Purkinje cell (primary cell): ENCODE measurements at places on chromosomes 11 and 22. TPM values are rescaled to one million over a fixed set of nuclear protein-coding genes. Genes with fewer than 3 reads are reported as not detected.

The ATG2A gene
- 0.70 and 0.73 TPM in 2 replicates for polyA plus RNA-seq

The SMIM35 gene
- polyA plus RNA-seq = not detected in 2 replicates

The MCAT gene
- 11.2 and 16.9 TPM in 2 replicates for polyA plus RNA-seq

The LIMK2 gene
- 1.1 and 1.7 TPM in 2 replicates for polyA plus RNA-seq

The OR4X2 gene
- not detected in 2 replicates for polyA plus RNA-seq

The MUC15 gene
- polyA plus RNA-seq = not detected in 2 replicates

The GRM5 gene
- 4.0 and 6.9 TPM in 2 replicates for polyA plus RNA-seq

The ESAM gene
- 0.48 TPM in 1 of 2 replicates, not detected in the other for polyA plus RNA-seq

The OR8H2 gene
- polyA plus RNA-seq = not detected in 2 replicates
